Spinal cord (tissue), 10 donors: ENCODE measurements at places on chromosomes 13 and 19.

- peak; percentile 52 for DNase-seq
Observed at GRCh38 chr19:15091918-15092753, 10.1 kb downstream of the OR1I1 start.

DNA sequence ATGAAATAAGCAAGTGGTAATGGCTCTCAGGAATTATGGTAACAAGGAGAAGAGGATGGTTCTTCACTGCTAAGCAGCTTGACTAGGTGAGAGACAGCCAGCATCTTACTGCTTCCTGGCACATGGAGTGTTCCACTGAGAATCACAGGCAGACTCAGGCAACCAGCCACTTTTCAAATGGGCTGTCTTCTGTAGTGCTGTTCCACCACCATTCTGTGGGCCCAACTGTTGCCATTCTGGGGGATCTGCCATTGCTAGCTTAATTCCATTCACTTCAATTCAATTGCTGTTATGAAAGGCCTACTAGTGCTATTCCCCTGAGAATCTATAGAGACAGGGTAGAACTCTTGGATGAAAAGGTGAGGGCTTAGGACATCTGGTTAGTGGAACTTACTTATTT lies 341.9 kb downstream of the KCNRG start:
- no peak for DNase-seq

- DNase-seq = no peak
Observed at GRCh38 chr19:50358483-50359327, 6.7 kb downstream of the NAPSA start.

- DNase-seq = no peak
Observed at GRCh38 chr13:51325837-51326236, 13.7 kb upstream of the SERPINE3 start.

- no peak for DNase-seq
Observed at GRCh38 chr13:76663592-76664335, 222.4 kb downstream of the KCTD12 start.

GRCh38 chr13:79723519-79724024 lies 242.6 kb downstream of the NDFIP2 start:
- no peak for DNase-seq

DNA sequence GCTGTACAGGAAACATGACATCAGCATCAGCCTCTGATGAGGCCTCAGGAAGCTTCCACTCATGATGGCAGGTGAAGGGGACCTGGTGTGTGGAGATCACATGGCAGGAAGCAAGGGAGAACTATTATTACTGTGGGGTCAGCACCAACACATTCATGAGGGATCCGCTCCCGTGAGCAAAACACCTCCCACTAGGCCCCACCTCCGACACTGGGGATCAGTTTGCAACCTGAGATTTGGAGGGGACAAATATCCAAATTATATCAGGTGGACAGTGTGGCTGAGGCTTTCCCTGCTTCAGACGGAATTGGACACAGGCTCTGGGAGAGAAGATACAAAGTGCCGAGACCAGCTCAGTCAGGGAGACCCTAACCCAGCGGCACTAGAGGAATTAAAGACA lies 5.7 kb upstream of the ZNF792 start:
- no peak for DNase-seq

GRCh38 chr13:71727042-71727441 lies 140.0 kb downstream of the DACH1 start:
- no peak for DNase-seq

GRCh38 chr13:59356607-59357006 lies 807.1 kb downstream of the DIAPH3 start:
- no peak for DNase-seq

DNA sequence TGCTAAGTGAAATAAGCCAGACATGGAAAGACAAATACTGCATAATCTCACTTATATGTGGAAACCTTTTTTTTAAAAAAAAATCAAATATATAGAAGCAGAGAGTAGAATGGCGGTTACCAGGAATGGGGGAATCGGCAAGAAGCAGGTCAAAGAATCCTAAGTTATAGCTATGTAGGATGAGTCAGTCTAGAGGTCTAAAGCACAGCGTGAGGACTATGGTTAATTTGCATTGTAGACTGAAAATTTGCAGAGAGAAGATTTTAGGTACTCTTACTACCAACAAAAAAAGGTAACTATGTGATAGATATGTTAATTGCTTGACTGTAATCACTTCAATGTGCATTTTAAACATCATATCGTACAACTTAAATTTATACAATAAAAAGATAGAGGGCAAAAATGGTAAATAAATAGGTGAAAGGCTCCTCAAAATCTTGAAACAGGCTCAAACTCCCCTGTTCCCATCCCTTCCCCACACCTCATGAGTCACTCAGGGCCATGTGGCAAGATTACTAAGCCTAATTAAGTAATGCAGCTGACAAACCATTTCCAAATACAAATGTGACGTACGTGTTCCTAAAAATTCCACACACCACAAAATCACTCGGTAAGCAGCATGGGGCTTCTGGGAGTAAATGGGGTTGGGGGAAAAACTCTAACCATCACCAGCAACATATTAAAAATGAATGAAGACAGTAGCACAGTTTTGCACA lies 159.0 kb downstream of the USP12 start:
- no peak for DNase-seq

- DNase-seq = no peak
Observed at GRCh38 chr19:2770055-2771013, 12.7 kb downstream of the SGTA start.

GRCh38 chr13:108278466-108278865 lies 8.9 kb downstream of the TNFSF13B start:
- no peak for DNase-seq
